Activated T-helper 1 cell treated with anti-CD3 and anti-CD28 coated beads, Interleukin-2, amount 50 U/mL, for 16 hours (primary cell): ENCODE measurements at places on chromosomes 4 and X.

DNA sequence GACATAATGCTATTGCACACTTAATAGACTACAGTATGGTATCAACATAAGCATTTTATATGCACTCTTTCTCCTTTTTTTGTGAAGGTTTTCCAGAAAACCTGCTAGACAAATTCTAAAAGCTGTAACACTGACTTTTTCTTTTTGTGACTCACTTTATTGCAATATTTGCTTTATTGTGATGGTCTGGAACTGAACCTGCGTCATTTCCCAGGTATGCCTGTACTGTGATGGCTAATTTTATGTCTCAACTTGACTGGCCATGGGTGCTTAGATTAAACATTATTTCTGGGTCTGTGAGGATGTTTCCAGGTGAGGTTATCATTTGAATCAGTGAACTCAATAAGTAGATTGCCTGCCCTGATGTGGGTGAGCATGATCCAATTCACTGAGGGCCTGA lies 35.5 kb upstream of the LAMP2 start:
- no peak for DNase-seq

DNA sequence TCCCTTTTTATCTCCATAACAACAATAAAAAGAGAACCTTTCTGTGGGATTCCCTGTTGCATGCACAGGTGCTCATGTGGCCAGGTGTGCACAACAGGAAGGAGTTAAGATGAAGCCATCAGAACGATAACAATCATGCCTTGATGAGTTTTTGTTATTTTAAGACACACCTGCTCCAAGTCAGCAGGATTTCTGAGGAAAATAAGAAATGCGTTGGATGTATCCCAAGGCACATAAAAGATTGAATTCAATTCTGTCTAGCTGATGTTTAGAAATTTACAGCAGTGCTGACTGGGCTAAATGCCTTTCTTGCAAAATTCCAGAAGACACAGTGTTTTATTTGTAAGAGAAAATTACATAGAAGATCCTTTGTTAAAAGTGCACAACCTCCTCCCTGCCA lies 1678.2 kb downstream of the ARAP2 start:
- no peak for DNase-seq

DNA sequence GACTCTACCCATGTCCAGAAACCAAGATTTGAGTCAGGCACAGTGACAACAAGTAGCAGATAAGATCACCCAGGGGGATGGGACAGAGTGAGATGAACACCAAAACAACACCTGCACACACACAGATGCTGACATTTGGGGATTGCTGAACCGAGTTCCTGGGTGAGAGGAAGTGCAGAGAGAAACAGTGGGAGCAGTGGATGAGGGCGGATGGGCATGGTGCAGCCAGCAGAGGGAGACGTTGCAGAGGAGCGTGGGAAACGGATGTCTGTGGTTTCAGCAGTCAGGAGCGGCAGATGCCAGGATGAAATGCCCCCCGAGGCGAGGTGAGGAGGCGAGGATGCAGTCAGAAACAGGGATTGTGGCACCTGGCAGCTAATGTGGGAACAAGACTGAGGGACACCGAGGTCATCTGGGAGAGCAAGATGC lies 78.6 kb upstream of the STS start:
- DNase-seq = no peak

DNA sequence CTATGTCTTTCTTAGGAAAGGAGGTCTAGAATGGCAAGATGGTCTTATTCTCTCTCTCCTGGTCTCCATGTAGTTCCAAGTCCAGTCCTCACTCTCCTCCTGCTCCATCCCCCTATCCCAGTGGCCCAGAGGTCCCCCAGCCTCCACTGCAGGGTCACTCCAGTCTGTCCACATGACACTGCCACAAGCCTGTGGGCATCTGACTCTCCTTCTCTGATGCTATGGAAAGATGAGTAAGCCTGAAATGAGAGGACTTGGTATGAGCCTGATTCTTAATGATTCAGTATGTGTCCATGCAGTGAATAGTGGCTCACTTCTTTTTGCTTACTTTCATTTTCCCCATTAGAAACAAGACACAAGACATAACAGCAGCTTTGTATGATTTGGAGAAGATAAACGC lies 516.8 kb upstream of the ADGRL3 start:
- DNase-seq = no peak

GRCh38 chrX:139026811-139027210 lies 315.3 kb upstream of the FGF13 start:
- no peak for DNase-seq

- no peak for DNase-seq
These were observed 43.6 kb downstream of the TIGD4 start for GRCh38 chr4:152735906-152736305.

DNA sequence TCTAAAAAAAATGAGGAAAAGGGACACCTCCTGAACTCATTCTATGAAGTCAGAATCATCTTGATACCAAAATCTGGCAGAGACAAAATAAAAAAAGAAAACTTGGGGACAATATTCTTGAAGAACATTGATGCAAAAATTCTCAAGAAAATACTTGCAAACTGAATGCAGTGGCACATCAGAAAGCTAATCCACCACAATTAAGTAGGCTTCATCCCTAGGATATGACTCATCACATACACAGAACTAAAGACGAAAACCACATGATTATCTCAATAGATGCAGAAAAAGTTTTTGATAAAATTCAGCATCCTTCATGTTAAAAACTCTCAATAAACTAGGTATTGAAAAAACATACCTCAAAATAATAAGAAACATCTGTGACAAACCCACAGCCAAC lies 98.3 kb downstream of the FAM47B start:
- DNase-seq = no peak

- no peak for DNase-seq
These were observed 134.4 kb downstream of the SMIM20 start for GRCh38 chr4:26048378-26048882.

- DNase-seq = no peak
These were observed 20.0 kb downstream of the CLCN3 start for GRCh38 chr4:169640261-169640870.

- no peak for DNase-seq
These were observed 601 bp upstream of the FGFBP2 start for GRCh38 chr4:15963576-15963975.

DNA sequence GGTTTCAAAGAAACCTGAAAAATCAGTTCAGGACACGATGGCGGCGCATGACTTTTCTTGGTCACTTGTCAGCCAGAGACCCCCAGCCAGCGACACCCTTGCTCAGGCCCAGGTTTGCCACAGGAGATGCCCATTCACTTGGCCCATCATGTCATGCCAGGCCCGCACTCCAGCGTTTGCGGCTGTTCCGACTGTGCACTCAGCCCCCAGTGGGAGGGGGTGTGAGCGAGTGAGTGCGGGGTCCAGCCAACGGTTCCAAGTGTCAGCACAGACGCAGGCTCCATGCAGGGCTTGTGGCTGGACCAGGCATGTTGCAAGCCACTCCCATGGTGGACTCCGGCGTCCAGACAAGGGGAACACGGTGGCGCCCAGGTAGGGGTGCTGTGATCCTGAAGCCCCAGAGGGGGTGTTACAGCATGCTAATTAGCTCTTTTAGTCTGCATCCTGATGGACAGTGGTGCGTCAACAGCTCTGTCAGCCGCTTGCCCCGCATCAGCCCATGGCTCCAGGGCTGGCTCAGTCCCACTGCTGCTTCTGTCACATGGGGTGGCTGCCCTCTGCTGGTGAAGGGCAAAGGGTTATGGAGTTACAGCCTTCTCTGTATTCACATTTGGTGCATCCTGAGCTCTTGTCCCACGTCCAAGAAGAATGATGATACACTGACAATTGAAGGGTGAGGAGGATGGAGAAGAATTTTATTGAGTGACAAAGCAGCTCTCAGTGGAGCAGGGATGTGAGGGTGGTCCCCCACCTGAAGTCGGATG lies 3.7 kb upstream of the MAEA start:
- DNase-seq = no peak

DNA sequence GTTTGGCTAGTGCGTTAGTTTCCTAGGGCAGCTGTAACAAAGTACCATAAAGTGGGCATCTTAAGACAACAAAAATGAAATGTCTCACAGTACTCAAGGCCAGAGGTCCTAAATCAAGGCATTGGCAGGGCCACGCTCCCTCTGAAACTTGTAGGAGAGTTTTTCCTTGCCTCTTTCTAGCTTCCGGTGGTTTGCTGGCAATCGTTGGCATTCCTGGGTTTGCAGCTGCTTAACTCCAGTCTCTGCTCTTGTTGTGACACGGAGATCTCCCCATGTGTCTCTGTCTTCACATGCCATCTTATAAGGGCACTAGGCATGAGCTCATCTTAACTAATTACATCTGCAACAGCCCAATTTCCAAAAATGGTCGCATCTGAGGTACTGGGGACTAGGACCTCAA lies 362.0 kb upstream of the BOD1L1 start:
- DNase-seq = no peak

DNA sequence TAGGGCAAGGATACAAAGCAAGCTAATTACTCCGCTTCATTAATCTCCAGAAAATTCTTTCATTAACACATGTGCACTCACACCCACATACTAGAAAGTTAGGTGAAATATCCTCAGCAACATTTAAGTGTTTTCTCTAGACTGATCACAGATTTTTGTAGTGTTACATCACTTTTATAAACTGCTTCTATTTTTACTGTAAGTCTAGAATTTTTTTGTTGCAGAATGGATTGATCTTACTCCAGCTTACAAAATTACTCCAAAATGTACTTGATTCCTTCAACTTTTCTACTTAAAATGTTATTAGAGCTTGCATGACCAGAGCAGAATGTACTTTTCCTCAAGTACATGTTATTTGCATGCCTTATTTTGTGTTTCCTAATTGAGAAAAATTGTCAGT lies 2325.2 kb downstream of the PCDH7 start:
- DNase-seq = no peak

- no peak for DNase-seq
These were observed 49.5 kb downstream of the CD99L2 start for GRCh38 chrX:150848914-150849365.

GRCh38 chr4:111537871-111538270 lies 607.4 kb upstream of the FAM241A start:
- DNase-seq = no peak

GRCh38 chr4:123488916-123489315 lies 92.3 kb downstream of the SPRY1 start:
- no peak for DNase-seq

DNA sequence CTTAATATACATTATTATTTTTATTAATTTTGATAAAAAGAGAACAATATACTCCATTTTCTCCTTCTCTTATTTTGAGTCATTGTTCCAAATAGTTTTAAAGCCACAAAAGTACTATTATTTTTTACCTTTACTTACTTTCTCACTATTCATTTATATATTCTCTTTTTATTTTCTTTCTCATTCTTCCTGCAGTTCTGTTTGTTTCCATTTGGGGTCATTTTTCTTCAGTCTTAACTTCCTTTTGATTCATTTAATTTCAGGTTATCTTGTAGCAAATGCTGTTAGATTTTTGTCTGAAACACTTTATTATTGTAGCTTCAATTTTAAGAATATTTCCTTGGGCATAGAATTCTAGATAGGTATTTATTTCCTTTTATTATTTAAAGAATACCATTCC lies 438.6 kb upstream of the EPHA5 start:
- no peak for DNase-seq

- DNase-seq = no peak
These were observed 30.6 kb upstream of the GTPBP6 start for GRCh38 chrX:349196-349595.

DNA sequence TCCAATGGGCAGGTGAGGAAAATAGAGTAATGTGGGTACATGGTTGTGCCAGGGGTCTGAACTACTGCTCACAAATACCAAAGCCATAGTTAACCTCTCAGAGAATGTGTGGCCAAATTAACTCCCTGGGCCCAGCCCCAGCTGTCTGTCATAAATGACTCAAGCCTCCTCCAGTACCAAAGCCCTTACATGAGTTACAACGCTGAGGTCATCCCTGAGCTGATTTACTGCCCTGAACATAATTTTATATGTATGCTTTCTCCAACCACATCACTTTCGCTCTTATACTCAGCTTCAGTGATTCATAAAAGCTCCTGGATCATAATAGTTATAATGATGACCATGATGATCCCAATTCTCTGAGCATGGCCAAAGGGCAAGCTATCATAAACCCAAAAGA lies 283.9 kb downstream of the NKX6-1 start:
- no peak for DNase-seq

- no peak for DNase-seq
These were observed 126.5 kb downstream of the GASK1B start for GRCh38 chr4:158046345-158046744.

- DNase-seq = no peak
These were observed 639.6 kb downstream of the MID1IP1 start for GRCh38 chrX:39440799-39441284.

DNA sequence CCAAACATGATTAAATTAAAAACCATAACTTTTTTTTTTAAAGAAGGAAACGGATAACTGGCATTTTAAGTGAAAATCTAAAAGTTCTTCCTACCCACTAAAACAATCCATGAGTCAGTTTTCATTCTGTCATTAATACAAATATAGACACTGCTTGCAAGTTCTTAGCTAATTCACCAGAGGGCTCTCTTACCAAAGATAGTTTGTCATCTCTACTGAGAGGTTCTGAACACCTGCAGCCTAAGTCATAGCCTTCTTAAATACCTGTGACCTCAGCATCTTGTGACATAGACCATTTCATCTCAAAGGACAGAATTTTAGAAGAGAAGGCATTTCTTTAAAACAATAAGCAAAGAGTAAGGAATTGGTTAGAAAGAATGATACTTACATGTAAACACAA lies 65.3 kb upstream of the FAM120C start:
- no peak for DNase-seq

- DNase-seq = no peak
These were observed 12.0 kb upstream of the FAM120C start for GRCh38 chrX:54194982-54195588.

DNA sequence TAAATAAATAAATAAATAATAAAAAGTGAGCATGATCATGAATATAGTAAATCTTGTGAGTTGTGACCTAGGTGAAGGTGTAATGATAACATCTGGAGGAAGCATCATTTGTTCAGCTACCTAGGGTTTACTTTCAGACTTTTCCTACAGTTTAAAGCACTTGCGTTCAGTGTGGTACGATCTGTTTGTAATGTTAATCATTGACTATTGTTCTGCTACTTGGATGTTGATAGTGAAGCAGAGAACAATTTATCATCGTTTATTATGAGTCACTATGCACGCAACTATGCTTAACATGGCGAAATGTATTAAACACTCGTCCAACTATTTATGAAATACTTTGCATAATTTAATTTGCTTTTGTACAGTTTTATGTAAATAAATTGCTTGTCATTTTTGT lies 426.2 kb downstream of the PCDH7 start:
- DNase-seq = no peak

DNA sequence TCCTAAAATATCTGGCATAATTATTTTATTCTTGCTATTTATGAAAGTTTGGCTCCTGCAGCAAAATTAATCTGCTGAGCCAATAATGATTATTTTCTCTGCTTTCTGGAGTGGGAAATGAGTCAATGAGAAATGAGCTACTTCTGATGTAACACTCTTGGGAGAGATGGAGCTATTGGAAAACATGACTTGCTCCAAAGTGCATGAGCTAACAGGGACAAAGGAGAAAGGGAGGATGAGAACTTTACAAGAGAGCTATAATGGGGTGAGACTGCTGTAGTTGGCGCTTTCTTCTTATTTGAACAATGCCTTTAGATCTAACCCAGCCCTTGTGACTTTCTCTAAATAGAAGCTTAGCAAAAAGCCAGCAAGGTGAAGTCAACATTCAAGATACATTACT lies 615.1 kb downstream of the ANKRD50 start:
- DNase-seq = no peak
